ENCODE measurements at places on chromosomes 7 and 10. TPM values are rescaled to one million over a fixed set of nuclear protein-coding genes. Genes with fewer than 3 reads are reported as not detected.

- no peak for DNase-seq
These were observed 73.1 kb upstream of the HPS1 start for GRCh38 chr10:98519841-98520240.

The YKT6 gene
- 124 TPM for polyA plus RNA-seq

GRCh38 chr10:126580873-126581647, 89.4 kb downstream of the C10orf90 start:
- DNase-seq, result no peak

DNA sequence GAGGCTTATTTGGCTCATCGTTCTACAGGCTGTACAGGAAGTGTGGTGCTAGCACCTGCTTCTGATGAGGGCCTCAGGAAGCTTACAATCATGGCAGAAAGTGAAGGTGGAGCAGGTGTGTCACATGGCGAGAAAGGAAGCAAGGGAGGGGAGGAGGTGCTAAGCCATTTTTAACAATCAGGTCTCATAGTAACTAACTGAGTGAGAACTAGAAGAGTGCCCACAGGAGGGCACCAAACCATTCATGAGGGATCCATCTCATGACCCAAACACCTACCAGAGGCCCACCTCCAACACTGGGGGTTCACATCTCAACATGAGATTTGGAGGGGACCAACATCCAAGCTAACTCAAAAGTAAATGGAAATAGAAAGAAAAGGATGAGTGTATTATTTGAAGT, 78.1 kb downstream of the CXCL12 start:
- DNase-seq, result no peak

GRCh38 chr7:94890216-94890615, 17.2 kb upstream of the PPP1R9A start:
- DNase-seq, result no peak

DNA sequence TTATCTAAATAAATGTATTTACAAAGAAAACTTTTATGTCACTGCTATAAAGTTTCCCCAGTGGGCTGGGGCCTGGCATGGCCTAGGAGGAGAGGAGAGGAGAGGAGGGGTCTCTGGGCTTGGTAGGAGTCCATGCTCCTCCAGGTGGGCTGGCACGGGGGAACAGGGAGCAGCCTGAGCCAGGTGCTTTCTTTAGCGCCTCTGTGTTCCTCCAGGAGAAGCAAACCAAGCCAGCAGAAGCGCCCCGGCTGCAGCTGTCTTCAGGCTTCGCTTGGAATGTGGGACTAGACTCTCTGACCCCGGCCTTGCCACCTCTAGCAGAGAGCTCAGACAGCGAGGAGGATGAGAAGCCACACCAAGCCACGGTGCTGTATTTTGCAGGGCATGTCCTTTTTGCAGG, 10.6 kb downstream of the CALHM2 start:
- DNase-seq, result no peak

GRCh38 chr7:95794917-95795515, 22.7 kb downstream of the DYNC1I1 start:
- DNase-seq, result no peak

GRCh38 chr7:38432080-38432479, 158.6 kb upstream of the TARP start:
- no peak for DNase-seq

DNA sequence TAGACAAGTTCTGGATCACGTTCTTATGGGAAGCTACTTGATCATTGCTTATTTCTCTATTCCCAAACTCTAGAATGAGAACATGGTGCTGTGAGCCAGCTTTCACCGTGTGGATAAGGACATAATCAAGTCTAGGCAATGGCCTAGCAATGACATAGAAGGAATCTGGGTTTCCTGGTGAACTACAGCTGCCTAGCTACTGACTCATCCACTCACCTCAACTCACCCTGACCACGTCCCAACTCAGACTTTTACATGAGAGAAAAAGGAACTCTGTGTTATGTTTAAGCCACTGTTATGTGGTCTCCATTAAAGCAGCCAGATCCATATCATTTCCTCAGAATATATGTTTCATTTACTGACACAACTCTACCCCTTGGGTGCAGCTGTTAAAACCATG, 18.8 kb upstream of the MET start:
- peak; percentile 29 for DNase-seq

The NME8 gene
- not detected for polyA plus RNA-seq

GRCh38 chr10:86922553-86922961, 34.9 kb downstream of the MMRN2 start:
- no peak for DNase-seq

- DNase-seq, result no peak
These were observed 850.5 kb upstream of the POT1 start for GRCh38 chr7:125780153-125780552.

GRCh38 chr10:75205908-75206307, 4.7 kb upstream of the VDAC2 start:
- no peak for DNase-seq

GRCh38 chr7:135977742-135978066, 545 bp upstream of the MTPN start:
- DNase-seq, result no peak

The ATRNL1 gene
- polyA plus RNA-seq, result 0.17 TPM

The PLXDC2 gene
- polyA plus RNA-seq, result 8.9 TPM

Data from AG04450 (cell line).